Epithelial cell of proximal tubule (primary cell): ENCODE measurements at places on chromosomes 12 and 14. TPM values are rescaled to one million over a fixed set of nuclear protein-coding genes. Genes with fewer than 3 reads are reported as not detected.

Gene ZNF641
- 3.5 and 5.8 TPM in 2 replicates for total RNA-seq

Gene LBHD2
- not detected in 2 replicates for total RNA-seq

DNA sequence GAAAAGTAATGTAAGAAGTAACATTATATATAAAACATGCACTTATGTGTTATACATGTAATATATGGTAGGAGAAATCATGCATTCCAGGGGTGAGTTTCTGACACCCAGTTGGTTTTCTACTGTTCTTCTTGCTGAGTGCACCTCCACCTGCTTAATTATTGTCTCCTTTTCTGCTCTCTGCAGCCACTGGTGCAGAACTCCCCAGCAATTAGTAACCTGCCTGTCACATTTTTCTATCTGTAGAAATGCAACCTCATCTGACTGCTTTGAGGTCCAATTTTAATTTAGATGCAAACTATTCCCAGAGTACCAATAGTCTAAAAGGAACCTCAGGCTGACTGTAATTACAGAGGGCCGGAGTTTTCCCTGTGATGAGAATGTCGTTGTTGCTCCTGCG lies 842.1 kb downstream of the AACS start:
- DNase-seq, result peak; percentile 22

- DNase-seq, result no peak
Measured at GRCh38 chr12:122182887-122183587, at the start of gene LRRC43. LRRC43 (plus strand) TSS chr12:122183123; CDS start chr12:122183145, 22 bp downstream.

DNA sequence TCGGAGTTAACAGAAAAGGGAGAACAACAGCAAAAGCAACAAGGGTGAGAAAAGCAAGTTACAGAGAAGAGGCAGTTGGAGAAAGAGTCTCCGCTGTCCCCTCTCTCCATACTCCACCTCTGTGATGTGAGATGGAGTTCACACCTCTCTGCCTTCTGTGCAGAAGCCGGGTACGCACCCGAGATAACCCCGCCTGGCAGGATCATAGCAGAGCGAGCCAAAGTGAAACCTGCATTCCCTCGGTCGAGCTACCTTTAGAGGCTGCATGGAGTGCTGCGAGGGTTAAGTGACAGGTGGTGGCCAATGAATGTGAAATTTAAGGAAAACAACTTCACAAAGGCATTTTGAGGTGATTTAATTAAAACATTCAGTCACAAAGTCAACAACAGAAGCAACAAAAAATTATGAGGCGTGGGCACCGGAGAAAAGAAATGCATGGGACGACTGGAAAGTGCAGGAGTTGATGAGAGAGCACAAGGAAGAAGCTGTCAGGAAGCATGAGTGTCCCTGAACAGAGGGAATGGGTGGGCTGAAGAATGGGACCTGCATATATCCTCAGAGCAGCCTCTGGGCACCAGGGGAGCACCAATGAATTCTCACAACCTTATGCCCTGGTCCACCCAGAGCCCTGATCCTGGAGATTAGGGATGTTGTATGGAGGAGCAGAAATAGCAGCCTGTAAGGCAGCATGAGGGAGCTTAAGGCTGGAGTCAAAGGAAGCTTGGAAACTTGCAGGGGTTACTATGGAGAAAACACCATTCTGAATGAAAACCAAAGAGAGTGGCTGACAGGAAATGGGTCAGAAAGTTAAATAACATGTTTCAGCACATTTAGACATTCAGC lies 208.3 kb downstream of the EMP1 start:
- DNase-seq, result no peak

Gene NCAPD2
- 74.8 and 109 TPM in 2 replicates for total RNA-seq

GRCh38 chr14:104880584-104881210 lies 15.6 kb downstream of the CEP170B start:
- no peak for DNase-seq

- DNase-seq, result no peak
Measured at GRCh38 chr12:132776816-132777568, 15.4 kb upstream of the ANKLE2 start.

Gene B4GALNT3
- total RNA-seq, result 5.0 and 7.1 TPM in 2 replicates

- no peak for DNase-seq
Measured at GRCh38 chr12:26971963-26972362, 33.7 kb downstream of the FGFR1OP2 start.

Gene ITGB7
- 0.46 and 3.3 TPM in 2 replicates for total RNA-seq

Gene CEP170B
- 28.9 and 30.9 TPM in 2 replicates for total RNA-seq
